CD4-positive, CD25-positive, alpha-beta regulatory T cell (primary cell): ENCODE measurements at places on chromosomes 13 and 19. TPM values are rescaled to one million over a fixed set of nuclear protein-coding genes. Genes with fewer than 3 reads are reported as not detected.

Gene ZNF723
- not detected for total RNA-seq

- DNase-seq, result no peak
- H3K27ac ChIP-seq, result no peak overlapping the region
- H3K36me3 ChIP-seq, result no peaks in the 10 kb centered on the region
- no peak overlapping the region for H3K4me3 ChIP-seq
Observed at GRCh38 chr13:90906554-90906953, 440.9 kb upstream of the MIR17HG start.

Gene CD37
- total RNA-seq, result 351 TPM

- H3K4me3 ChIP-seq, result no peak overlapping the region
- no peaks in the 10 kb centered on the region for H3K4me1 ChIP-seq
- no peak overlapping the region for H3K27ac ChIP-seq
- H3K36me3 ChIP-seq, result no peaks in the 10 kb centered on the region
- DNase-seq, result no peak
Observed at GRCh38 chr19:22914646-22915045, 82.6 kb downstream of the ZNF723 start.

Gene GJA3
- not detected for total RNA-seq

GRCh38 chr13:110662091-110662490, 43.8 kb downstream of the CARS2 start:
- H3K4me1 ChIP-seq, result peaks cover 11% of the 10 kb centered on the region
- H3K4me3 ChIP-seq, result no peak overlapping the region
- no peak for DNase-seq
- H3K36me3 ChIP-seq, result peaks cover 56% of the 10 kb centered on the region
- H3K27ac ChIP-seq, result no peak overlapping the region

DNA sequence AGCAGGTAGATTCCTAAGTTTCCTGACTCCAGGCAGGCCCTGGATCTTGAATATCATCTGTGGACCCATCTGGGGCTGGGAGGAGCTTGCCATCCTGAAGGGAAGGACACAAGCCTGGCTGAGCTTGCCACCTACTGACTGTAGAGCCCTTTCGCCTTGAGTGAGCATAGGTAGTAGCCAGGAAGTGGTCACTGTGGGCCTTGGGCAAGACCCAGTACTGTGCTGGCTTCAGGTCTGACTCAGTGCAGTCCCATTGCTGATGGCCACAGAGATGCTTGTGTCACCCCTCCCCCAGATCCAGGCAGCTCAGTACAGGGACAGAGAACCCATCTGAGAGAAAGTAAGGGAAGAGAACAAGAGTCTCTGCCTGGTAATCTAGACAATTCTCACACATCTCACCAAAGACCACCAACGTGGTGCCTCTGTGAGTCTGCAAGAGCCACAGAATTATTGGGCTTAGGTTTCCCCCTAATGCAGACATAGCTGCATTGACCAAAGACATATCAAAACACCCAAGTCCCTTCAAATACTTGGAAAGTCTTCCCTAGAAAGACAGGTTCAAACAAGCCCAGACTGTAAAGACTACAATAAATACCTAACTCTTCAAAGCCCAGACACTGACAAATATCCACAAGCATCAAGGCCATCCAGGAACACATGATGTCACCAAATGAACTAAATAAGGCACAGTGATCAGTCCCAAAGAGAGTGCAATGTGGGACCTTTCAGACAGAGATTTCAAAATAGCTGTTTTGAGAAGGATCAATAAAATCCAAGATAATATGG, 108.2 kb upstream of the WASF3 start:
- no peak overlapping the region for H3K4me3 ChIP-seq
- H3K4me1 ChIP-seq, result no peaks in the 10 kb centered on the region
- DNase-seq, result no peak
- H3K27ac ChIP-seq, result no peak overlapping the region

GRCh38 chr13:51425410-51426042, 27.3 kb downstream of the INTS6 start:
- no peaks in the 10 kb centered on the region for H3K27me3 ChIP-seq
- DNase-seq, result no peak
- H3K4me3 ChIP-seq, result no peak overlapping the region
- H3K4me1 ChIP-seq, result peaks cover 49% of the 10 kb centered on the region

Gene ZNF878
- total RNA-seq, result not detected
